ENCODE measurements at places on chromosomes 6 and 20.

DNA sequence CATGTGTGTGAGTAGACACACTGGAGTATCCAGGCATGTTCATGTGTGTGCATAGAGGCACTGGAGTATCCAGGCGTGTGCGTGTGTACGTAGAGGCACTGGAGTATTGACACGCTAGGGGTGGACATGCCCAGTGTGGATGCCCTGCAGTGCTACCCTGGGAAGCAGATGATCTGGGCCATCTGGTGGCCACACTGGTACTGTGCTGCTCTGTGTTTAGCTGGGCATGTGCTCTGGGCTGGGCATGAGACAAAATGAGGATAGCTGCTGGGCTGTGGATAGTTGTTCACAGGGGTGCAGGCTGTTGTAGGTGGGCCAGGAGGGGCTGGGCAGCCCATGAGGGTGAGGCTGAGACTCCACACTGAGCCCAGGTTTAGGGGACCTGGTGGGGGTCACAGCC is 24.0 kb upstream of the NPBWR2 start:
- DNase-seq = no peak

- no peak for DNase-seq
Observed at GRCh38 chr6:61592238-61592637, 693.8 kb downstream of the KHDRBS2 start.

DNA sequence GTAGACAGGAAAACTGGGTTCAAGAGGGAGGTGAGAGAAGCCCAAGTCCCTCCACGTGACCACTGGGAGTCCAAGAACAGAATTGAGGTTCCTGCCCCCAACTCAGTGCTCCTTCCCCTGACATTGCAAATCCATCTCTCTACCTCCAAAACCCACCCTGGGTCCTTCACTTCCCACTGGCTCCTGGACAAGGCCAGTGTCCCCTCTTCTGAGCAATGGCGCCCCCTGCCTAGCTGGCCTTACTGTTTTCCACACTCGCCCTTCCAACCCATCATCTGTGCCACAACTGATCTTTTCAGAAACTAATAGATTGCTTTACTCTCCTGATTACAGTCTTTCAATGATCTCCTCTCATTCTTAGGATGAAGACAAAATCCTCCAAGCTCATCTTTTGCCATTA is 200.3 kb downstream of the ANKRD60 start:
- DNase-seq = peak; percentile 29

GRCh38 chr20:57999465-58000111 is 228.9 kb downstream of the ANKRD60 start:
- no peak for DNase-seq

DNA sequence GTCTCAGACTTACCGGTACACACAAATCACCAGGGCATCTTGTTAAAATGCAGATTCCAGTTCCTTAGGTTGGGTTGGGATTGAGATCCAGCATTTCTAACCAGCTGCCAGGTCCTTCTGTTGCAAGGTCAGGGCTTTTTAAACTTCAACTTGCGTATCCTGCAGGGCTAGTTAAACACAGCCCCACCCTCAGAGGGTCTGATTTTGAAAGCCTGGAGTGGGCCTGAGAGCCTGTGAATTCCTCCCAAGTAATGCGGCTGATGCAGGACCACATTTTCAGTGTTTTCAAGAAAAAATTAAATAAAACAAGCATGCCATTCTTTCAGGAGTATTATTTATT is 65.3 kb downstream of the MKKS start:
- DNase-seq = no peak

DNA sequence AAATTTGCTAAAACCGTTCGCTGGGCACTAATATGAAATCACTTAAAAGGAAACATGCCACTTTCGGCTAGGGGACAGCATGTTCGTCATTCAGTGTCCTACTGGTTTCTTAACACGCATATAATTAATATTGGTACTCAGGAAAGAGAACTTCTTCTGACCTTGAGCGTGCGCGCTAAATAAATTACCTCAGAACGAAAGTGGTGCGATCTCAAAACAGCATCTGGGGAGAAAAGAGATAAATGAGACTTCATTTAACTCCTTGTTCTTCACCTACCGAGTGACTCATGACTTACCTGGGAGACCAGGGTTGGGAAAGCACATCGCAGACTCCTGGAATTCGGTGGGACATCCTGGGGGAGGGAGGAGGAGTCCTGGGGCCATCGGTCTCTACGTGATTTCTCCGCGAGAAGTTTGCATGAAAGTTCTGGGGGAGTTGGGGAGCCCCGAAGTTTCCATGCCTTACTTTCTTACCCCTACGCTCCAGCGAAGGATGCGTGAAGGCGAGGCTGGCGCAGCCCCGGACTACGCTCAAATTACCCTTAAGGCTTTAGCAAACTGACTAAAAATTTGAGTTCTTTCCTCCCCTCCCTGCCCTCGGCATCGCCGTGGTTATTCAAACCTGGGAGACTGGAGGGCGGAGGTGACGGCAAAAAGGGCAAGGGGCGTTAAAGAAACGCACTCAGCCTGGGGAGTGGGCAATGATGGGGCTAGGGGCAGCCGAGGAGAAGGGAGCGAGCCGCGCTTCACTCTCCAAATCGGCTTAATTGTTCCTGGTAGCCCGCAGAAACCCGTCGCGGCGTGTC is 1.1 kb upstream of the BEND6 start:
- no peak for DNase-seq

GRCh38 chr6:56488281-56488680 is 154.4 kb downstream of the DST start:
- DNase-seq = no peak

All from type B pancreatic cell (in vitro differentiated cells).